Transverse colon (tissue), 4 donors: ENCODE measurements at places on chromosomes 12 and 14. TPM values are rescaled to one million over a fixed set of nuclear protein-coding genes. Genes with fewer than 3 reads are reported as not detected.

PMEL gene
- total RNA-seq, result 7.0 TPM

FLRT2 gene
- 7.0 TPM for total RNA-seq

HSPB8 gene
- total RNA-seq, result 56.9 TPM

GRCh38 chr12:88693837-88694445 lies 113.7 kb upstream of the KITLG start:
- no peaks in the 10 kb centered on the region for H3K36me3 ChIP-seq
- no peak for DNase-seq
- H3K27me3 ChIP-seq, result no peaks in the 10 kb centered on the region

DNA sequence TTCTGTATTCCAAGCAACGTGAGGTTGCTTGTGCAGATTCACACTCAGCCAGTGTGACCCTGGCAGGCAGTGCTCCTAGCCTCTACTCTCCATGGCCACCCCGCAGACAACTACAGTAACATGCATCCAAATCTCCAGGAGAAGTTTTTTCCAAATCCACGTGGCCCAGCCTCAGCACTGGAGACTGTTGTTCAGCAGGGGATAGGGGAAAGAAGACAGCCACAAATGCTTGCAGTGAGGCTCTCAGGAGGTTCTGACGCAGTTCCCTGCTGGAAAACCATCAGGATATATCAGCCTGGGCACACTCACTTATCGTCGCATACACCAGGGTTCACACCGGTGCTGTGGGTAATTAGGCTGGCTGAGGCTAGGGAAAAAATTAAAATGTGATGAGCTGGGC lies 16.2 kb downstream of the IQSEC3 start:
- H3K36me3 ChIP-seq, result no peaks in the 10 kb centered on the region
- H3K4me3 ChIP-seq, result no peak overlapping the region
- no peak for DNase-seq
- no peaks in the 10 kb centered on the region for H3K4me1 ChIP-seq
- no peak overlapping the region for H3K27ac ChIP-seq

PUS7L gene
- total RNA-seq, result 3.0 TPM

SLC7A7 gene
- total RNA-seq, result 42.3 TPM

DNA sequence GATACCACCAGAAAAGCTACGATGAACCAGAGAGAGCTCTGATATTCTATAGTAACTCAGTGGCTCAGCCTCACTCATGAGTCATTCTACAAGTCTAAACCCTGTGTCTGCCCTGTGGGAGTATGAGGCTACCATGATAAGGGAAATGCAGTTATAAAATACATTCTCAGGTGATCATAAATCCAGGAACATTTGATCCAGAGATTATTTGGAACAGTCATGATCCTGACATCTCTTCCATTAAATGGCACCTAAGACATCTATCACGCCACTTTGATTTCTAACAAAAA lies 202.6 kb upstream of the RASSF8 start:
- peaks cover 4% of the 10 kb centered on the region for H3K4me1 ChIP-seq
- H3K27ac ChIP-seq, result no peak overlapping the region
- no peak overlapping the region for H3K4me3 ChIP-seq

- no peaks in the 10 kb centered on the region for H3K4me1 ChIP-seq
- peak overlapping the region; percentile 68 for H3K27ac ChIP-seq
- no peak overlapping the region for H3K4me3 ChIP-seq
- peak; percentile 82 for DNase-seq
Observed at GRCh38 chr12:130655010-130655409, 61.1 kb downstream of the RIMBP2 start.

PTPRO gene
- 0.75 TPM for total RNA-seq

GRCh38 chr12:83471341-83471740 lies 784.6 kb downstream of the TMTC2 start:
- H3K4me1 ChIP-seq, result no peaks in the 10 kb centered on the region
- no peaks in the 10 kb centered on the region for H3K27me3 ChIP-seq
- H3K4me3 ChIP-seq, result no peak overlapping the region
- no peak for DNase-seq

C12orf60 gene
- total RNA-seq, result not detected

GRCh38 chr14:58060898-58061297 lies 91.1 kb downstream of the ARMH4 start:
- no peak overlapping the region for H3K4me3 ChIP-seq
- no peak for DNase-seq
